ENCODE measurements at places on chromosomes 11 and 22.

DNA sequence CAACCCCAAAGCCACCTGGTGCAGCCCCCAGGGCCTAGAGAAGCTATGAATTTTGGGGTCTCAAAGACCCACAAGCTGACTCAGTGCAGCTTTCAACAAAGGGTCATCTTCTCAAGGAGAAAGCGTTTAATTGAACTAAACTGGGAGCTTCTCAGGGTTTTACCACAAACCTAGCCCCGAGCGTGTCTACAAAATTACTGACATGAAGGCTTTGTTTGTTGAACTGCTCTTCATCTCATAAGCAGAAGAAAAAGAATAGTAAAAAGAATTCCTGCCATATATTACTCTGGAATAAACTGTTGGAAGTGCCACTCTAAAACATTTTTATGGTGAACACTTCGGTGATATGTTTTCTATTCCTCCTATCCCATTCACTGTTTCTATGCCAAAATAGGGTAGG is 50.8 kb upstream of the INCENP start:
- H3K36me3 ChIP-seq: no peaks in the 10 kb centered on the region
- H3K4me3 ChIP-seq: no peak overlapping the region
- H3K27ac ChIP-seq: no peak overlapping the region

GRCh38 chr11:31657091-31657490 is 147.5 kb downstream of the ELP4 start:
- no peaks in the 10 kb centered on the region for H3K36me3 ChIP-seq
- H3K4me3 ChIP-seq: no peak overlapping the region
- H3K27me3 ChIP-seq: no peaks in the 10 kb centered on the region
- H3K27ac ChIP-seq: no peak overlapping the region
- peak; percentile 10 for DNase-seq
- H3K4me1 ChIP-seq: peaks cover 11% of the 10 kb centered on the region

DNA sequence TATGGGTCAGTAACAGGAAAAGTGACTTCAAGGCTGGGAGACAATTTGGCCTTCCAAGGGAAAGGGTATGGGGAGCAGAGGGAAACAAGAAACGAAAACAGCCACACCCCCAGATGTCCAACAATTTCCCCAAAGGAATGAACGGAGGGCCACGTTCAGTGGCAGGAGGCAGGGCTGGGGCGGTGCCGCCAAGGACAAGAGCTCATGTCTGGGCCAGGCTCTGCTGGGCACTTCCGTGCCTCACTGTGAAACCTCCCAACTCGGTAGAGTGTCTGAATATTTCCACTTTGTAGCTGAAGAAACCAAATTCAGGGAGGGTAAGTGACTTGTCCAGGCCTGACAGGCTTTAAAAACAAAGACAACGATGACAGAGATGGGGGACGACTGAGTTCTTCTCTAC is 11.9 kb downstream of the IFT27 start:
- no peaks in the 10 kb centered on the region for H3K27me3 ChIP-seq
- H3K4me1 ChIP-seq: no peaks in the 10 kb centered on the region
- H3K36me3 ChIP-seq: peaks cover 5% of the 10 kb centered on the region

- H3K4me3 ChIP-seq: no peak overlapping the region
- H3K27me3 ChIP-seq: peaks cover 22% of the 10 kb centered on the region
- no peaks in the 10 kb centered on the region for H3K36me3 ChIP-seq
- no peak for DNase-seq
Observed at GRCh38 chr11:45828996-45829395, 18.3 kb upstream of the CRY2 start.

DNA sequence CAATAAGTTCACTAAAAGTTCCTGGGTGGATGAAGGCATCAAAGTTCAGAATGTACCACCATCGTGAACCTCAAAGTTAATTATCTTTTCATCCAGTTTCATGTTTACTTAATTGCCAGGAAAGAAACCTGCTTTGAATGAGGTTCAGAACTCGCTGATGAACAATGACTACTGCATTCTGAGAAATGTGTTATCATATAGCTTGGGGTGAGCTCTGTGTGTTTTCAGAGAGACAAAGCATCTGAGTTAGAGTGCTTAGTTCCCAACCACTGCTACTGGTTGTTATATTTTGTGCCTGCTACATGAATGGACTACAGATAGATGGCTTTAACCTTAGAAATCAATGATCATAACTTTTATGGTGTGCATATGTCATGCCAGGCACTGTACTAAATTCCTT is 1131.0 kb downstream of the DLG2 start:
- no peak overlapping the region for H3K4me3 ChIP-seq
- peaks cover 7% of the 10 kb centered on the region for H3K4me1 ChIP-seq
- H3K36me3 ChIP-seq: no peaks in the 10 kb centered on the region

GRCh38 chr11:130601141-130601540 is 152.7 kb downstream of the ADAMTS15 start:
- no peaks in the 10 kb centered on the region for H3K27me3 ChIP-seq
- H3K27ac ChIP-seq: peak overlapping the region; percentile 31
- H3K36me3 ChIP-seq: no peaks in the 10 kb centered on the region
- no peak overlapping the region for H3K4me3 ChIP-seq
